ENCODE measurements at places on chromosomes 5 and 9.
A peak's percentile ranks its signal among the peaks of the same experiment; 100 is the strongest.

- DNase-seq: no peak
These were observed 90.7 kb upstream of the MOCS2 start for GRCh38 chr5:53200306-53200705.

- no peak for DNase-seq
These were observed 87.4 kb downstream of the CYLC2 start for GRCh38 chr9:103082494-103082893.

DNA sequence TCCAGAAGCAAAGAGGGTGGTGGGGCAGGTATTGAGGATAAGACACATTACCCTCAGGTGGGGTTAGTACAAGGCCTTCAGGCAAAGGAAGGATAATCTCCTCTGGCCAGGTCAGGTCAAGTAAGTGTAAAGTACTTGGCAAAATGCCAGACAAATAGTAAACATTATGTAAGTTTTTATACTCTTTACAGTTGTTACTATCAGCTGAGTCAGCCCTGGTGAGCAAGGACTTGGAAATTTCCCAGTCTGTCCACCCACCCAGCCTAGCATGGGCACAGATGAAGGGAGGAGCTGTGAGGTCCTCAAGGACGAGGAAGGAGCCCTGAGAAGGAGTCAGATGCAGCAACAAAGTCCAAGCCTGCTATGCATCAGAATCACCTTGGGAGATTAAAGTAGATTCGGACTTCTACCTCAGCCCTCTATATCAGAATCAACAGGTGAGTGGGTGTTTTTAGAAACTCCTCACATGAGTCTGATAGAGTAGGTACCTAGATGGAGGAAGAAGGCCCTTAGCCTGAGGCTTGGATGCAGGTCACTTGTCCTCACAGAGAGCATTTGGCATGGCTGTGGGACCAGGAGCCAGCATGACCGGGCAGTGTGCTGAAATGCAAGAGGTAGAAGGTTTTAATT is 50.2 kb upstream of the BARX1 start:
- no peak for DNase-seq

GRCh38 chr5:150655221-150655620 is 5.8 kb upstream of the MYOZ3 start:
- DNase-seq: no peak

DNA sequence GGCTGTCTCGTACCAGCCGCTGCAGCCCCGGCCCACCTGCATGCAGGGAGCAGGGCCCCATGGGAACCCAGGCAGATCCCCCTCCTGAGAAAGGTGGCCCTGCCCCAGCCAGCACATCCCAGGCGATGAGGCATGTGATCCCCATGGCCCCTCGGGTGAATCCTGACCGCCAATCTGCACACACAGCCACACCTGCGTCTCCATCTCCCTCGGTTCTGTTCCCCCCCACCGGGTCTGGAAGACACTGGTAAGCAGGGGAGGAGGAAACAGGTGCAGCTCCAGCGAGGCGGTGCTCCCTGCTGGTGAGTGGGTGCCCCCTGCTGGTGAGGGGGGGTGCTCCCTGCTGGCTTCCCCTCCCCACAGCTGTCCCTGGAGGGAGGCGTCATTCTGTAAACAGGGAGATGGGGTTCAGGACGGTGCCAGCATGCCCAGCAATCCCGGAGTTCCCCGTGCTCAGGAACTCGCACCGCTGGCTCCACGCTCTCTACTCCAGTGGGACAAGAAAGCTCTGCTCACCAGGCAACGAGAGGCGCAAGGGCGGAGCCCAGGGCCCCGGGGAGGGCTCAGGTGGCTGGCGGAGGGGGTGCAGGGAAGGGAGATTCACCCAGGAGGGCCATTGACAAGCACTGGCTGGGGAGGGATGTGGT is 28.4 kb upstream of the SLC12A7 start:
- peak; percentile 64 for DNase-seq

- DNase-seq: no peak
These were observed 44.5 kb downstream of the AMBP start for GRCh38 chr9:114033397-114034103.

DNA sequence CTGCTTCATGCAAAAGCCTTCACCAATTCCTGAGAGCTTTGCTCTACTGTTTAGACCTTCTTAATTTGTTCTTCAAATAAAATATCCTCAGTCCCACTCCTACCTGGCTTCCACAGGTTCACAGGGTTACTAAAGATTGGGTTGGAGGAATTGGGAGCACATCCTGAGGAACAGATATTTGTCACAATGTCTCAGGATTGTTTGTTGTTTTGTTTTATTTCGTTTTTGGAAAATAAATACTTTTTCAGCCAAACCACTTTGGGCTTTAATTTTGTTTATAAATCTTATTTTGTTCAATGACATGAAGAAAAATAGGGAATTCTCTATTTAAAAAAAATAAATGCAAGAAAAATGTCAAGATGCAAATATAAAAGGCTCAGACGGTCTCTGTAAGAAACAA is 249.0 kb downstream of the MEF2C start:
- no peak for DNase-seq

DNA sequence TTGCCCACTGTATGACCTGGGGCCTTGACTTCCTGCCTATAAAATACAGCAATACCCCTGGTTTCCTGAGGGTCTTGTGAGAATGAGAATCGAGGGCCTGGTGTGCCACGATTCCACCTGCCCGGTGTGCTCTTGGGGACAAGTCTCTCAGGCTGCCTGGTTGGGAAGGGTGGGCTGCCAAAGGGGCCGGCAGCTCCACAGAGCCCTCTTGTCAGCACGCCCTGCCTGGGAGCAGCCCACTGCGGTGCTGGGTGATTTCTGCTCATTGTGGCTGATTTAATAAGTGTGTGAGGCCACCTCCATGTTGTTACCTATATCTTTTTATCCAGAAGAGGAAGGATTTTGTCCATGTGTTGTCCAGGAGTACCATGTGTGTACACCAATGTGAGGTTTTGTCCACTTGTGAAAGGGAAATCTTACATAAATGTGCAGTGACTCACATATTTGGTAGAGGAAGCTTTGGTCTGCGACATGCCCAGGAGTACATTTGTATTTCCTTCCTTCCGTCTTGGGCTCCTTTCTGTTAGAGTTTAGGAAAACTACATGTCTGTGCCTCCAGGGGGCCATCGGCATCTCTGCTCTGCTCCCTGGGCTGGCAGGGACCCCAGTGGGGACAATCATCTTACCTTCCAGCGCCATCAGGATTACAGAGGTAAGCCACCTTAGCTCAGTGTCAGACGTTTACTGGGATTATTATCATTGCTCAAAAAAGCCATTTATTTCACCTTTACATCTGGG is 108.6 kb downstream of the PHF2 start:
- DNase-seq: no peak

DNA sequence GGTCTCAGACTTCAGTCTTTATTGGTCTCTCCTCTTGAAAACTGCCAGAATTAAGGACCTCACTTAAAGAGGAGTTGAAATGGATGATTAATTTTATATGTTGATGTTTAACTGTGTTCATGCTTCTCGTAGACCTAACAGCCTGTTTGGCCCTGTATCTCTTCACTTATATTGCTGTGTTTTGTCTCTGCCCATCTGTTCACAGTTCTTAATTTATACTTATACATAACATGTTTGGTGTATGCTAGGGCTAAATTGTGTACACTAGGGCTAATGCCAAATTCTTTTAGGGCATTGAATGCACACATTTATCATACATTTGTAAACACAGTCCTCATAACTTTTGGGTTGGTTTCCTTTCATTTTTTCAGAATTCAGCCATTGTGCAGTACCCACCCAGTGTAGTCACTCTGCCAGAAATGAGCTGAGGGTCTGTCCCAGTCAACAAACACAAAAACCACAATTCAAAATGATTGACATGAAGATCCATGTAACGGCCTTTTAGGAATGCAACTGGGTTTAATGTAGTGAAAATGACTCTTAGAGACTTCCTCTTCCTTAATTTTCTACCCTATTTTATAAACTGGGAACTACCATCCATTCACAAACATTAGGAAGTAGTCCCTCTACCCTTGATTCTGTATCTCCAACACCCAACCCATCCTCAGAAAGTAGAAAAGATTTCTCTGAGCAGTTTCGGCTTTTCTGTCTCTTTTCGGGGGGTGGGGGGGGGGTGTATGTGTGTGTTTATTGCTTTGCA is 668.8 kb upstream of the KLF4 start:
- no peak for DNase-seq

GRCh38 chr5:169460896-169461295 is 122.7 kb upstream of the SPDL1 start:
- DNase-seq: no peak

GRCh38 chr5:56963246-56963645 is 11.3 kb upstream of the MIER3 start:
- DNase-seq: no peak

- no peak for DNase-seq
These were observed 67.6 kb upstream of the RNF130 start for GRCh38 chr5:180138976-180139730.

- no peak for DNase-seq
These were observed 13.6 kb upstream of the ANKRD55 start for GRCh38 chr5:56246769-56247168.

DNA sequence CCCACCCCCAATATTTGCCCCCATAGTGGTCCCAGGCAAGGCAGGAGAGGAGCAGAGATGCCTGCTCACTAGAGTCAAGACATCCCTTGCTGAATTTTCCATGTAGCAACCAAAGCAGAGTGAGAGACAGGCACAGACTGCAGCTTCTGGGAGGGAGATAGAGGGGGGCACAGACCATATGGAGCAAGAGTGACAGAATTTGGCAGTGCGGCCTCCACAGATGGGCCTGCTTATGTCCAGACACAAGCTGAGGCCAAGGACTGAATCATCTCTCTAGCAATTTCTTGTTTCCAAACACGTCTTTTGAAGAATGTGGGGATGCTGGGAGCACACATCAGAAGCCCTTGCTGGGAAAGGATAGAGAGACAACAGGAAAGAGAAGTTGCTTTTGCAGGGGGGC is 53.0 kb upstream of the ALDH1B1 start:
- DNase-seq: no peak

GRCh38 chr5:133370036-133370831 is 242.1 kb downstream of the FSTL4 start:
- no peak for DNase-seq

GRCh38 chr5:6235726-6236125 is 142.6 kb downstream of the MED10 start:
- no peak for DNase-seq

- DNase-seq: no peak
These were observed 57.6 kb downstream of the GLIS3 start for GRCh38 chr9:4242239-4242638.
